ENCODE measurements at places on chromosomes 7 and 10.

DNA sequence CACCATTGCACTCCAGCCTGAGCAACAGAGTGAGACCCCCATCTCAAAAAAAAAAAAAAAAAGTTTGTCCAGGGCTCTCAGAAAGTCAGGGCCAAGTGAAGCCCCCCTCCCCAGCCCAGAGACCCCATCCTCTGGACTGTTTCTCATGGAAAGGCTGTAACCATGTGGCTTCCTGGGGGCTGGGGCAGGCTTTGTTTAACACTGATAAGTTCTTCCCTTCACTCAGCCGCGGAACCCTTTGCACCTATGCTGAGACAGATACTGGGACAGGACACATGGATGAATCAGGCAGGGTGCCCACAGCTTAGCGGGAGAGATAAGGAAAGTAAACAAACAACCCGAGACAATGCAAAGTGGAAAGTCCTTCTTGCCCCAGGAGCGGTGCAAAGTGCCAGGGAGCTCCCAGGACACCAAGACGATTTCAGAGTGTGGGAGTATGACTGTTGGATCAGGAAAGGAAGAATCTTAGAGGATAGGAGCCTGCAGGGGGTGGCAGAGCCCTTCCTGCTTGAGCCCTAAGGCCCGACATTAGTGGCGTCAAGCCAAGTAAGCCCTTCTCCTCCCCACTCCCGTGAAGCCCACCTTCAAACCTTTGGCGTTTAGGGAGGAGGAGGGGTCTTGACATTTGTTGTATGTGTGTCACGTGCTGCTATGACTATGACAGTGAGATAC lies 11.6 kb downstream of the MLXIPL start:
- no peak for DNase-seq

GRCh38 chr10:58723966-58724365 lies 211.3 kb downstream of the BICC1 start:
- no peak for DNase-seq

DNA sequence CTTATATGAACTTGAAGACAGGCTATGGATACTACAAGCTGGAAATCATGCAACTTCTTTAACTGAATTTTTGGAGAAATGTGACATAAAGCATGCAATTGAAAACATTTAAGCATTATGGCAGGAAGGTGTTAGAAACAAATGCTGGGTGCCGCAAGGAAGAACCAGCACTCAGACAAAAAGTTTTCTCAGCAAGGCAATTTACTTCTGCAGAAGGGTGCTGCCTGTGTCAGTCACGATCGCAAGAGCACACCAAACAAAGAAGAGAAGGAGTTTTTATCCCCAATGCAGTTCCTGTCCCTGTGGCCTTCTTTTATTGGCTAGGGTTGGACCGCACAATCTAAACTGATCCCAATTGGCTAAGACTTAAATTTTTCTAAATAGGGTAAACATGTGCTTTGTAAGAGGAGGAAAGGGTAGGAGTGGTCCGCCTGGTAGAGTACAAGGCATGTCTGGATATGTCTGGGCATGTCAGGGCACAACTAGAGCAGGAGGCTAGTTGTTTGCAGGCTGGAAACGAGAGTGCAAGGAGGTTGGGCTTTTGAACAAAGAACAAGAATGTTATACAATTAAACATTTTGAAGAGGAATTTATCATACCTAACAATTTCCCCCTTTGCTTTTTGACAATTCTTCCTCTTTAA lies 109.6 kb upstream of the FAM3C start:
- DNase-seq, result no peak

GRCh38 chr7:42774436-42774835 lies 137.4 kb downstream of the C7orf25 start:
- no peak for DNase-seq

DNA sequence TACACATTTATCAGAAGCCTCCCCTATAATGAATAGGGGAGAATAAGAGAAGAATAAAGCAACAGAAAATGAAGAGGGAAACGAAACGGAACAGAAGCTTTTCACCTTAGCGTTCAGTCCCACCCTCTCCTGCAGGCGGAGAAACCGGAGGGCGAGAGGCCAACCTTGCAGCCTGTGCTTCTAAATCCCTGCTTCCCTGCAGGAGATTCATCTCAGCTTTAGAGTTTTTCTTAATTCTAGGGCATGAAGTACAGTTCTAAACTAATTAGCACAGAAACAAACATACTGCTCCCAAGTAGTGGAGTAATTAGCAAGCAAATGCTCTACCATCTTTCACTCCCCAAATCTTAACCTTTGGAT lies 107.2 kb downstream of the CUBN start:
- no peak for DNase-seq

DNA sequence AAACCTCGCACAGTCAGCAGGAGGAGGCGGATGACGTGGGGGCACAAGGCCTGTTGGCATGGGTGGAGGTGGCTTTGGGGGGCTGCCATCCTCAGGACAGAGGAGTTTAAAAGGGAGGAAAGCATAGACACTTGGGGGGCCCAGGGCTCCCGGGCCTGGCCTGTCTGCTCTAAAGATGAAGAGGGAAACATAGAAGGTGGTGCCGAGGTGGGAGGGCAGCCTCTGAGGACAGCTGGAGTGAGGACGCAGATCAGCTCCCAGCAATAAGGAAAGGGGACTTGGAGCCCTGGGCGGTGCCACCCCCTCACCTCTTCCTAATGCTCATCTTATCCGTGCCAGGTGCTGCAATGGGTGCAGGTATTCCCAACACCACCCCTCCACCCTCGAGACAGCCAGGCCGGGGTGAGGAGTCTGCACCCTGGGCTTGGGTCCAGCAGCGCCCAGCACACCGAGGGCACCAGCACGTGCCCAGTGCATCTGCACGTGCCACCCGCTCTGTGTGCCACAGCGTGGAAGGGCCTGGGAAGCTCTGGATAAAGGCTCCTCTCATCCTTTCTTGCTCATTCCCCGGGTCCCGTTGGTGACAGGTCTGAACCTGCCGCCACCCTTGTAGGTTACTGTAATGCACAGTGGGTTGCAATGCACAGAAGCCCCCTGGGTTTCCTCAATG lies 566.0 kb upstream of the FOXK1 start:
- no peak for DNase-seq

- DNase-seq, result peak; percentile 49
Observed at GRCh38 chr7:102279537-102280400, 6.9 kb upstream of the SH2B2 start.

DNA sequence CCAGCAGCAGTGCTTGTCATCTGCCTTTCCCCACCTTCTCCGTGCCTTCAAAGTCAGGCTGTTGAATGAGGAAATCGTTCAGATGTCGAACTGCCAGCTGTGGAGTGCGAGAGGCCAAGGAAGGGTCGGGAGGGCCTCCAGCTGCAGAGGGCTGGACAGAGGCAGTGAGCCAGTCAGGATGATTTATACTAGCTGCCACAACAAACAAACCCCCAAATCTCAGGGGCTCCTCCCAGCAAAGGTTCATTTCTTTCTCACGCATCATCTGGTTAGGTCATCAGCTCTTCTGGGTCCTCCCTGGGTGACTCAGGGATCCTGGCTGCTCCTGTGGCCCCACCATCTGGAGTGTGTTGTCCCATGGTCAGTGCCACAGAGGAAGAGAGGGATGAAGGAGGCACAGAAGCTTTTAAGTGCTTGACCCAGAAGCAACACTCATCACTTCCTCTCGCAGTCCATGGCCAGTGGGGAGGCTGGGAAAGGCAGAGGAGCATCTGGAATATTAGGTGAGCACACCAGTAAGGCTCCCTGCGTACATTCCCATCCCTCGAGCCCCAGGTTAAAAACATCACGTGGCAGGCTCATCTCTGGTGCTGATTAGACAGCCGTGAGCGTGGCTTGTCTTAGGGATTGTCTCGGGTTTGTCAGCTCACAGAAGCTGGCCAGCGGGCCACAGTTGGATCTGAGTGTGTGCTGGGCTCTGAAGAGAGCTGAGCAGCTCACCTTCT lies 140.7 kb downstream of the RGS10 start:
- no peak for DNase-seq

- no peak for DNase-seq
Observed at GRCh38 chr10:29671228-29671780, 36.5 kb upstream of the SVIL start.

GRCh38 chr10:69786791-69787190 lies 14.9 kb upstream of the COL13A1 start:
- no peak for DNase-seq

DNA sequence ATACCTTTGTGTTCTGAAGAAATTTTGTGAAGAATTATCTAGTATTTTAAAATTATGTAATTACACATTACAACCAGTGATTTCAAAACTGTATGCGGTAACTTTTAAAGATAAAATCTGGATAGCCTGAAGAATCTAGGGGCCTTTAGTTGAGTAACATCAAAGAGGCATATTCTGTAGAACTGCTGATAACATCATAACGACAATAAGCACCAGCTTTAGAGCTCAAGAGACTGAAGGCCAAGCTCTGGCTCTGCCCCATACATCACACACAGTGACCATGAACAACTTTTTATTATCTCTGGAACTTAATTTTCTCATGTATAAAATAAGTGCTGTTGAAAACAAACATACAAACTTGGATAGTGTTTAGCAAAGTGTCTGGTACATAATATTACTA lies 121.1 kb upstream of the RHOBTB1 start:
- no peak for DNase-seq

DNA sequence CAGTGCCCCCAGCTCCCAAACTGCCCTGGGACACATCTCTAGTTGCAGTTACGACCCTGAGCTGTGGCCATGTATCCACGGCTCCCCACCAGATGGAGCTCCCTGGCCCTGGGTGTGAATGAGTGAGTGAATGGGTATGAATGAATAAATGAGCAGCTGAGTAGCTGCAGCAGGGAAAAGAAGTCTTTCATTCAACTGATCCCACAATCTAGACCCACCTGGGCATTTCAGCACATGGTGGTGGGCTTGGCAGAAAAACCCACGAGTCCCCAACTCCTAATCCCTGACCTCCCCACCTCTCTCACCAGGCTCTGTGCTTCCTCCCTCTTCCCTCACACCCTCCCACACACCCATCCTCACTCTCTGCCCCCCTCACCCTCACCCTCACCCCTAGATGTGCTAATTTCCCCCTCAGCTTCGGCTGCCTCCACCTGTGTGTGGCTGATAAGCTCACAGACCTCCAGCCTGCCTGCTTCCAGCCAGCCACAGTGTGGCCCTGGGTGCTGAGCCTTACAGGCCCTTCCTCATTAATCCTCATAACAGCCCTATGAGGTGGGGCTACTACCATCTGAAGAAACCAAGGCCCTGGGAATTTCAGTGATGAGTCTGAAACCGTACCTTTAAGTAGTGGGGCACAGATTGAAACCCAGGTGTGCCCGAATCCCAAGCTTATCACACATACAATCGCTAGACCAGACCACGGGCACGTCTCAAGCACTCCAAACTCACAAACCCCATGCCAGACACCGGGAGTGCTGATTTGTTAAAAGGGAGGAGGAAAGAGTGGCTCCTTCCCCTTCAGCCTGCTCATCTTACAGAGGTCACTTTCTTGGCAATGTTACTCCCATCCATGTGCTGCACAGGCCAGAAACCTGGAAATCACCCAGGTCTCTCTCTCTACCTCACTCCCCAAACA lies 2.2 kb upstream of the ATP6V1F start:
- no peak for DNase-seq

GRCh38 chr10:18159557-18159956 lies 19.3 kb downstream of the CACNB2 start:
- no peak for DNase-seq

DNA sequence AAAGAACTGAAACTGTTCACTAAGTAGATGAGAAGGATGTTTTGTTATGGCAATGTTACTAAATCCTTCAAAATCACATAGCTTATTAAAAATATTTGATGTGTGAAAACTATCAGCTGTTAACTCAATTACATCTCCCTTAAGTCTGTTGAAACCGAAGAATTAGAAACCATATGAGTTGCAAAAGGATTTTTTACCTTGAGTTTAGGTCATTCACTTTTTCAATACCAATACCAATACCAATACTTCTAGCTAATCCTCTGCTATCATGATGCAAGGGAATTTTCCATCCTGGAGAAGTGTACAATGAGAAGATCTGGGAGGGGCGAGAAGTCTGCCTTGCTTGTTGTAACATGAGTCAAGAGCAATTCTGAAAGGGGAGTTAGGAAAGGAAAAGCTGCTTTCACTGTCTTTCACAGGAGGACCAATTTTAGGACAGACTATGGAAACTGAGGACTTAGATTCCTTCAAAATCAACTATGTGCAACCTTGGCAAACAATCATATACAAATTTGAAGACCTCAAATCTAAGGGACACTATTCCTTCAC lies 199.7 kb downstream of the IMMP2L start:
- DNase-seq, result no peak

DNA sequence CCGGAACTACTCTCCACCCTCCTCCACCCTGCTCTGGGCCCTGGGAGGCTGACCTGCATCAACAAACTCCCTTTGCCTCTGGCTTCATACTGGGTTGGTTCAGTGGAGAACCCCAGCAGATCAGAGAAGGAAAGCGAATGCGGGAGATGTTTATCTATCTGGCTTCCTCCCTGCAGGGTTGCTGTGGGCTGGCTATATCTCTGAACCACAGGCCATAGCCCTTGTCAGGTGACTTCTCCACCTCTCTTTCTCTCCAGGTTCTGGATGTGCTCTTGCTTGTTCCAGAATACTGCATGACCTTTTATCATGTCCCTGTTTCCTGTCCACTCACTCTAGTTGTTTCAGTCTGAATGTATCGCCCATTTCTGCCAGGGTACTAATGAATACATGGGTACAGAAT lies 51.7 kb upstream of the IFRD1 start:
- DNase-seq, result no peak

DNA sequence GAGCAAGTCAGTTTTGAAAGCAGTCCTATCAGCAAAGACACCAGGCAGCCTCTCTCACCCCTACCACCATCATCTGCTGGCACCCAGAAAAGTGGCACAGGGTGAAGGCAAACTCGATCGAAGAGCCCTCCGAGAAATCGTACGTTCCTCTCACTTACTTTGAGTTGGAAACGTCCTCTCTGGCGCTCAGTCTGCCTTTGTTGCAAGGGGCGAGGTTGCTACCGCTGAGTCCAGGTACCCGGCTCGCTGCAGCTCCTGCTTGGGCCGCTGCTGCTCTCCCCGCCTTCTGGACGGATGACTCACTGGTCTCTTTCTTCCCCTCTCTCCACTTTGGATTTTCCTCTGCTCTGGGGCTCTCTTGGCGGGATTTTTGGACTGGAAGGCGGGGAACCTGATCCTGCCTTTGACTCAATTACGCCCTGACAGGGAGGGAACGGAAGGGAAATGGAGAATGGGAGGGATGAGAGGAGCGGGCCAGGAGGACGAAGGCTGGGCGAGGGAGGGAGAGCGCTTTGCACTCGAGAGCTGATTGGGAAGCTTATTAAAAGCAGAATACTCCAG lies at the start of gene PTN:
TSS of gene PTN (minus strand) at position 453 of the 561 bp plus-strand sequence. CDS start 88,760 bp downstream, outside the sequence.
- no peak for DNase-seq

DNA sequence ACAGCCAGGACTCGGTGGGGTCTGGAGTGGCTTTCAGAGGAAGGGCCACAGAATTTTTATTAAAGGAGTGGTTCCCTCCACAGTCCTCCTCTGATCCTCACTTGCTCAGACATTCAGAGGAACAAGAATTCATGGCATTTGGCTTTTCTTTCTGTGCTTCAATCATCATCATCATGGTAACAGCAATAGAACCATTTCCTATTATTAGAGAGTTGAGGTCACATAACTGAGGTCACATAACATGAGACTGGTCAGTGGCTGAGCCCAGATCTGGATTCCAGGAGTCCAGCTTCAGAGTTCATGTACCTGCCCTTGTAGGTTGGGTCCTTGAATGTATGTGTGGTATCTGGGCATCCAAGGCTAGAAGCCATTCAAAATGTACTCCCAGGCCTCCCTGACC lies 177.3 kb upstream of the GRB10 start:
- no peak for DNase-seq

GRCh38 chr10:110859206-110859972 lies 12.3 kb upstream of the PDCD4 start:
- DNase-seq, result no peak
